ENCODE measurements at places on chromosomes 11 and 22.

- DNase-seq: no peak
Measured at GRCh38 chr11:66593303-66593635, 284 bp downstream of the CCS start.

DNA sequence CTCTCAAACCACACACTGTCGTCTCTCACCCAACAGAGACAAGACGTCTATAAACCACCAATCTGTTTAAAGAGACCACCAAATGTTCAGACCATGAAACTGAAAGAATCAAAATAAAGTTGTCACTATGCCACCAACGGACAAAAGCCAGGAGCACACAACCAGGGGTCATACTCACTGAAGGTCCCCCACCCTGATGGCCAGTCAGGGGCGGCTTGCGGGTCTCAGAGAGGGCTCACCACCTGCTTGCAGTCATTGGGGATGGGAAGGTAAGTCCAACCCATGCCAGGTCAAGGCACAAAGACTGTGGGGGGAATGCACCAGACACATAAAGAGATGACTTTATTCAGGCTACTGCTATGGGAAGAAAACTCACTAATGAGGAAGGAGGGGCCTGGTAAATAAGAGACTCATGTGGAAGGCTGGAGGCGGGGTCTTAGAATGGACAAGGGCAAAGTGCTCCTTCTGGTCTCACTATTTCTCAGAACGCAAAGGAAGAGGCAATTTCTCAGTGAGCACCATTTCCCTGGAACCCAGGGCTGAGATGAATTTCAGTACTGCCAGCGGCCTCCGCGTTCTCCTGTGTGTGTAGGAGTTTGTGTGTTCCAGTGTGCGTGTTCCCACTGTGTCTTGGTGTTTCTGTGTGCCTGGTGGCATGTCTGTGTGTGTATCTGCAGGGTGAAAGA lies 17.3 kb downstream of the SCARF2 start:
- DNase-seq: no peak

GRCh38 chr11:12403122-12403996 lies 26.0 kb downstream of the PARVA start:
- DNase-seq: no peak

DNA sequence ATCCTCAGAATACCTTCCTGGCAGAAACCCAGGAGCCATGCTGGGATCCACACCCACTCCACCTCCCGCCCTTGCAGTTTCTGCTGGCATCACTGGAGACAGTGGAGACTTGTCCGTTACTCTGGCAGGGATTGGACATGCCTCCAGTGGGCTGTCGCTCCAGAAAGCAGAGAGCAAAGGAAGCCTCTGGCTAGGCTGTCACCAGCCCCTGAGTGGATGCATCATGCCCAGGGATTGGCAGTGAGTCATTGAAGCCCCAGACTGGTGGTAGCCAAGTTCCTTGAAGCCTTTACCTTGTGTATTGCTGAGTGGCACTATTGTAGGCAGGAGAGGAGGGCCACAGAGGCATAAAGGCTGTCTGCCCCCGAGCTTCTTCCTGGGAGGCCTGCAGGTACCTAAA lies 34.8 kb upstream of the E2F8 start:
- no peak for DNase-seq

DNA sequence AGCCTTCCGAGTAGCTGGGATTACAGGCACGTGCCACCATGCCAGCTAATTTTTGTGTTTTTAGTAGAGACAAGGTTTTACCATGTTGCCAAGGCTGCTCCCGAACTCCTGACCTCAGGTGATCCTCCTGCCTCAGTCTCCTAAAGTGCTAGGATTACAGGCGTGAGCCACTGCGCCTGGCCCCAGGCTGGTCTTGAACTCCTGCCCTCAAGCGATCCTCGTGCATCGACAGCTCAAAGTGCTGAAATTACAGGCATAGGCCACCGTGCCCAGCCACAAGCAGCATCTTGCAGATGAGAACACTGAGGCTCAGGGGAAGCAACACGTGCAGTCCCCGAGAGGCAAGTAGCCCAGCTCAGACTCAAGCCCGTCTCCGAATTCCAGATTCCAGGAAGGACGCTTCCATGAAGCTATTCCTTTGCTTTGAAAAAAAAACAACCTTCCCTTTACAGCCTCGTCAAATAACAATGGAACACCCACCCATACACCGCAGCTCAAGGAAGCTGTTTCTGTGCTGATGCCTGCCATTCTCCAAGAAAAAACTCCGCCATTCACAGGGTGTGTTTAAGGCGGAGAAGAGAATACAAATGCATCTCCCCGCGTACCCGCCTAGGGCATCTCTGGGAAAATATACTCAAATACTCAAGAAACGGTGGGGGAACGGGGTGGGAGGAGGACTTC lies 34.5 kb upstream of the PDGFB start:
- DNase-seq: no peak

DNA sequence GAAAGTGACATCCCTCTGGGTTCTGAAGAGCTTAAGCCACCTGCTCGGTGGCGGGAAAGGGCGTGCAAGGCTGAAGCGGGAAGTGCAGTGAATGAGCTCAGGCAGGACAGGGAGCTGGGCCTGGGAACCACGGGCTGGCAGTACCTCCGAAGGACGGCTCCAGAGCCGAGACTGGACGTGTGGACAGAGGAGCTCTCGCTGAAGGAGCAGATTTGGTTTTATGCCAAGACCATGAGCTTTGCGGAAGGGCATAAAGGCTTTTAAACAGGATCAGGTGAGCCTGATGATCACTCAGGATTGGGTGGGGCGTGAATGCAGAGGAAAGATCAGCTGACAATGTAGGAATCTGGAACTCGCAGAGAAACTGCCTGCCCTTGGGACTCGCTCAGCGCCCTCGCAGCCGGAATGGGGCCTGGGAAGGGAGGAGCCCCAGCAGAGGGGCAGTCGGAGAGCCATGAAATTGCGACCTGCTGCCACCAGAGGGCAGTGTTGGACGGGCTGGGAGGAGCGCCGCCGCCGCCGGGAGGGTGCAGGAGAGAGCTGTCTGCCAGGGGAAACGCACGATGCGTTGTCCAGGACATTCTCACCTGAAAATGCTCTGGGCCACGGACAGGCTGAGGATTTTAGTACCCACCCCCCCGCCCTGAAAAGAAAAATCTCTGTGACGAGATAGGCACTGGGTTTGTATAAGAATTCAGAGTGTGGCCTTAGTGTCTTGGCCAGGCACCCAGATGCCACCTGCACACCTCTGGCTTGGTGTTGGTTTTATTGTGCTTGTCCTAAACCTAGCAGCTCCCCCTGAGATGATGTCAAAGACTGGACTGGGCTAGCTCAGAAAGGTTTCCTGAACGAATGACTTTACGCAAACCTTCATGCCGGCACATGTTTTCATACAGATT lies 324.4 kb downstream of the NTM start:
- peak; percentile 85 for DNase-seq

DNA sequence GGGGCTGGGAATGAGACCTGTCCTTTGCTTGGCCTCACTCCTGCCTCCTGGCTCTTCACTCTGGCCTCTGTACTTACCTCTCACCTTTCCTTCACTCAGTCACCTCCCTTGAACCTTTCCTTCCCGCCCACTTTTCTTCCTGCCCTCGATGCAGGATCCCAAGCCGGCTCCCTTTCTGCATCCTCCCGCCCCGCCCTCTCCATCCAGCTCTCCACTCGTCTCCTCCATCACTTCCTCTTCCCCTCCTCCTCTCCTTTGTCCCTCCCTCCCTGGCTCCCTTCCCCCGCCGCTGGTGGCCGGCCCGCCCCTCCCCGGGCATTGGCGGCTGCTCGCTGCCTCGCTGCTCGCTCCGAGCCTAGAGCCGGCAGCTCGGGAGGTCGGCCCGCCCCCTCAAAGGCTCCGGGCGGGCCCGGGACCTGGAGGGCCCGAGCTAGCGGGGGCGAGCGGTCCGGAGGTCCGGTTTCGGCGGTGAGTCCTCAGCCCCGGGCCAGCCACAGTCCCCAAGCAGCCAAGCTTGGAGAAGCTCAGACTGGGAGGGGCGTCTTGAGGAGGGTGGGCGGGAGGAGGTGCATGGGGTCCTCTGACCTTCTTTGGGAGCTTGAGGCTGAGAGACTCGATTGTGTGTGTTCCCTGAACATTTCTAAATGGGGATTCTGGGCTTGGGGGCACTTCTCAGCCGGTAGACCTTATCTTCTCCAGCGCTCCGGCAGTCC lies 13.8 kb downstream of the PHLDB1 start:
- peak; percentile 95 for DNase-seq

DNA sequence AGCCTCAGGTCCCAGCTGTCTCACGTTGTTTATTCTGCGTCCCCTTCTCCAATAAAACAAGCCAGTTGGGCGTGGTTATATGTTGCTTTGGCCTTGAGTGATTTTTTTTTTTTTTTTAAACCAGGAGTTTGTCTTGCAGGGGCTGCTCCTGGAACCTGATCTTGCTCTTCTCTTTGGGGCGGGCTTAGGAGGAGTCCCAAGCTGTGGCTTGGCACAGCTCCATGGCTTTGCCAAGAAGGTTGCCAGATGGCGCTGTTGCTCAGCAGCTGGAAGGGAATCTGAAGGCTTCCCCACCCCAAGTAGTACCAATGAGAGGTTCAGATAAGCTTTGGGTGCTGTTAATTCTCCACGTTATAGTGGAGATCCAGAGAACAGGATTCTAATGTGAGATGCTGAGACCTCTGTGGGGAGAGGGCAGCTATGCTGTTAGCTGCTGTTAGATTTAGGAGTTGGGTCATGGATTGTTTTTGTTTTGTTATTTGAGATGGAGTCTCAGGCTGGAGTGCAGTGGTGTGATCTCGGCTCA lies 2.0 kb upstream of the FERMT3 start:
- DNase-seq: peak; percentile 85

GRCh38 chr11:122744357-122744756 lies 88.8 kb downstream of the UBASH3B start:
- DNase-seq: no peak

DNA sequence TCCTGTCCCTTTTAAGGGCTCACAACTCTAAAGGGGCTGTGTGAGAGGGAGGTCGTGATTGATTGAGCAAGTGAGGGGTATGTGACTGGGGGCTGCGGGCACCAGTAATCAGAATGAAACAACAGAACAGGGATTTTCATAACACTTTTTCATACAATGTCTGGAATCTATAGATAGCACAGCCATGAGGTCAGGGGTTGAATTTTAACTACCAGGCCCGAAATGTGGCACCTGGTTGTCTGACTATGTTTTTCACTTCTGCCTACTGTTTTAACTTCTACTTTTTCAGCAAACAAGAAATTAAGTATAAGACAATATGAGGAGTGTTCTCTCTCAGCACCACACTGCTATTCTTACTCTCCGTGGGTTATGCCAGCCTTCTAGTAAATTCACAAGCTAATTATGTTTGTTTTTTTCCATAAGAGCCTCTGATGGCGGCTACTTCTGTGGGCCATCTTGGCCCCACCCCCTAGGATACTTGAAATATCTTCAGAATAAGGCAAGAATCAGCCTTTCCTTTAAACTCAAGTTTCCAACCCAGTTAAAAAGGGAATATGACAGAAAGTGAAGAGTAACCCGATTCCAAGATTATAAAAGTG lies 552.8 kb upstream of the CHORDC1 start:
- no peak for DNase-seq

DNA sequence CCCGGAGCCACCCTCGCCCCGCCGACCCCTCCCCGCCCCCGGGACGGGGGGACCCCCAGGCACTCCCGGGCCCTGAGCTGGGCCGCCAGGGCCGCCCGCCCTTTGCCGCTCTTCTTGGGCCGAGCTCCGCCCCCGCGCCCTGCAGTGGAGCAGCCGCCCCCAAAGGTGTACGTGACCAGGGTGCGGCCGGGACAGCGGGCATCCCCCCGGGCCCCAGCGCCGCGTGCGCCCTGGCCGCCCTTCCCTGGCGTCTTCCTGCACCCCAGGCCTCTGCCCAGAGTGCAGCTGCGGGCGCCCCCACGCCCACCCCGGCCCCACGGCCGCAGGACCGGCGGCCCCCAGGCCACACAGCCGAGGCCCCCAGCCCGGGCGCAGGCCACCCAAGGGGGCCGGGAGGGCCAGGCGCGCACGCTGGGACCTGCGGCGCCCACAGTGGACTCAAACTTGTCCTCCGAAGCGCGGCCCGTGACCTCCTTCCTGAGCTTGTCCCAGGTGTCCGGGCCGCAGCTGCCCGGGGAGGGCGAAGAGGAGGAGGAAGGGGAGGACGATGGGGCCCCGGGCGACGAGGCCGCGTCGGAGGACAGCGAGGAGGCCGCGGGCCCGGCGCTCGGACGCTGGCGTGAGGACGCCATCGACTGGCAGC lies 7.4 kb downstream of the B4GALNT4 start:
- no peak for DNase-seq

- no peak for DNase-seq
Measured at GRCh38 chr11:65657426-65657825, 5.3 kb downstream of the RELA start.

GRCh38 chr22:23512348-23512705 lies 67.8 kb downstream of the IGLL1 start:
- no peak for DNase-seq

DNA sequence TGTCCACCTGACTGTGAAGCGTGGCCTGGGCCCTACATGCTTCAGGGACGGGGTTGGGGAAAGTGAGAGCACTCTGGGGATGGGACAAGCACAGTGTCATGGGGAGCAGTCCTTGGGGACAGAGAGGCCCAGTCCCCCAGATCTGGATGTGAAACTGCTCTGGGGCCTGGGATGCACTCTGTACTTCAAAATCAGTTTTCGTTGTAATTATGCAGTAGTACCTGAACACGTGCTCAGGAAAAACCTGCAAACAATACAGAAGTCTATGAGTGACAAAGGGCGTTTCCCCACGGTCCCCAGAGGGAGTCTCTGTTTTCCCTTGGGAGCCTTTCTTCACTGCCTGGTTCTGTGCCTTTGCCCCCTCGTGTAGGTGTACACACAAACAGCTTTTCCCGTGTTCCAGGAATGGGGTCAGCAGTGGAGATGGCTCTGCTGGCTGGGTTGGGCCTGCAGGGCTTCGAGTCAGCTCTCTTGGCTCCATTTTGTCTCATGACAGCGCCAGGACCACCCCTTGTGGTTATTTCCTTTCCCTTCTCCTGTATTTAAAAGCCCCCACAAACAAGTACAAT lies 5.2 kb upstream of the TNFRSF13C start:
- no peak for DNase-seq

- DNase-seq: no peak
Measured at GRCh38 chr11:14974515-14975251, 2.5 kb upstream of the CALCA start.

- no peak for DNase-seq
Measured at GRCh38 chr11:94926698-94927237, 46.6 kb downstream of the CWC15 start.

DNA sequence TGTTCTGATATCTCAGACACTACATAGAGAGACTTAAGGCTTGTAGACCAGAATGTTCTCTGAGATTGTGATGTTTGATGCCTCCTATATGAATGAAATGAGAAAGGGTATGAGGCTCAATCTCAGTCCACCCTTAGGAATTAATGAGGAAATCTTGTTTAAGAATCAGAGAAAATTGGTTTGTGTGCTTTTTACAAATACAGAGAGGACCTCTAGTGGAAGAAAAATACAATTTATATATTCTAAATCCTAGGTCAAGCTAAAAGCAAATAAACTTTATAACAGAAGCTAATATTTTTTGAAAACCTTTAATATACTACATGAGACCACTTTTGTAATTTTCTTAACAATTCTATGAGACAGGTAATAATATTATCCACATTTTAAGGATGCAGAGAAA lies 5.0 kb upstream of the OR52H1 start:
- DNase-seq: no peak

- DNase-seq: no peak
Measured at GRCh38 chr22:35544189-35544588, 3.6 kb downstream of the RASD2 start.

- DNase-seq: no peak
Measured at GRCh38 chr11:90916706-90917105, 693.9 kb upstream of the CHORDC1 start.

- DNase-seq: peak; percentile 26
Measured at GRCh38 chr11:79042824-79043223, 398.0 kb downstream of the TENM4 start.

GRCh38 chr22:40128989-40129388 lies 48.7 kb upstream of the TNRC6B start:
- no peak for DNase-seq

GRCh38 chr22:19591568-19591967 lies 67.4 kb upstream of the CLDN5 start:
- no peak for DNase-seq

Data from NCI-H1105 treated with DMSO at 0.1 percent for 48 hours (cell line).